Retina (tissue), 1 donor: ENCODE measurements at places on chromosomes 2 and 18.

- no peak for DNase-seq
Measured at GRCh38 chr2:190199530-190199929, 120.1 kb downstream of the HIBCH start.

- DNase-seq: no peak
Measured at GRCh38 chr2:25410370-25410769, 68.6 kb upstream of the DNMT3A start.

DNA sequence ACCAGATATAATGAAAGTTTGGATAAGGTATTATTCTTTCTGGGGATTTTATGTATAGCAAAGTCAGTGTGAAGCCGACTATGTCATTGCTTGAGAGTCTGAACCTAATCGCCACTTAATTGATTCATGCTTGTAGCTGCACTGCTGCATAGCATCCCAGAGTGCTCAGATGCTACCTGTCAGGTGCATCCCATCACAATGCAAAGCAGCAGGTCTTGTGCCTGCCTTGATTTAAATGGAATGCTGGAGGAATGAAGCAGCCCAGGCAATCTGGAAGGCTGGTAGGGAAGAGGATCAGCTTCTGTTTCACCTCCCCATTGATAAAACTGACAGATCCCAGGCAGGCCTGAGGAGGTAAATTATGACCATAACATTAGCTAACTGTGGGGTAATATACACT is 40.4 kb upstream of the ATIC start:
- no peak for DNase-seq

DNA sequence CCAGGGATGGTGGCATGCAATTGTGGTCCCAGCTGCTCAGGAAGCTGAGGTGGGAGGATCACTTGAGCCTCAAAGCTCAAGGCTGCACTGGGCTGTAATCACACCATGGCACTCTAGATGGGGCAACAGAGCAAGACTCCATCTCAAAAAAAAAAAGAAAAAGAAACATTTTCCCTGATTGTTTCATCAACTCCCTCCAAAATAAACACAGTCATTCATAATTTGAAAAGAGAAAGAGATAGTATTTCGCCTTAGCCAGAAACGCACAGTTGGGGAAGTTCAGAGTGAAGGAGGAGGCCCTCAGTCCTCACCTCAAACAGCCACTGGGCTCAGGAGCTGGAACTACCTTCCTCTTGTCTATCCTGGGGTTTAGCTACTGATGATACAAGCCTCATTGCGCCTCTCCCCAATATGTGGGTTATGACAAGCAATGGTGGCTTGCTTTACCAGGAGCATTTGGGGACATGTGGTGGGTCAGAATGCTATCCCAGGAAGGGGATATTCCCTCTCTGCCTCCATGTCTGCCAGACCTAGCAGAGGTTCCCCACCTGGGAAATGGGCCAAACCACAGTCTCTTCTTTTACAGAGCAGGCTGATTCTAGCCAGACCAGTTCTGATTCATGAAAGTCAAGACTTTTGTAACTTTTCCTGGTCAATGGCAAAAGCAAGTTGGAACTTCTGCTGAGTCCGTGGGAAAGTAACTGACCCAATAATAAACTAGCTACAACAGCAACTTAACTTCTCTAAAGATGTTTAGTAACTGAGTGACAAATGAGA is 22.2 kb upstream of the TMEM87B start:
- DNase-seq: no peak

- no peak for DNase-seq
Measured at GRCh38 chr2:45554742-45555140, 56.3 kb downstream of the SRBD1 start.

GRCh38 chr2:67018301-67018700 is 378.8 kb upstream of the ETAA1 start:
- DNase-seq: no peak

GRCh38 chr18:2459886-2460285 is 111.4 kb downstream of the METTL4 start:
- no peak for DNase-seq

GRCh38 chr2:54483426-54483825 is 27.3 kb downstream of the SPTBN1 start:
- DNase-seq: no peak

DNA sequence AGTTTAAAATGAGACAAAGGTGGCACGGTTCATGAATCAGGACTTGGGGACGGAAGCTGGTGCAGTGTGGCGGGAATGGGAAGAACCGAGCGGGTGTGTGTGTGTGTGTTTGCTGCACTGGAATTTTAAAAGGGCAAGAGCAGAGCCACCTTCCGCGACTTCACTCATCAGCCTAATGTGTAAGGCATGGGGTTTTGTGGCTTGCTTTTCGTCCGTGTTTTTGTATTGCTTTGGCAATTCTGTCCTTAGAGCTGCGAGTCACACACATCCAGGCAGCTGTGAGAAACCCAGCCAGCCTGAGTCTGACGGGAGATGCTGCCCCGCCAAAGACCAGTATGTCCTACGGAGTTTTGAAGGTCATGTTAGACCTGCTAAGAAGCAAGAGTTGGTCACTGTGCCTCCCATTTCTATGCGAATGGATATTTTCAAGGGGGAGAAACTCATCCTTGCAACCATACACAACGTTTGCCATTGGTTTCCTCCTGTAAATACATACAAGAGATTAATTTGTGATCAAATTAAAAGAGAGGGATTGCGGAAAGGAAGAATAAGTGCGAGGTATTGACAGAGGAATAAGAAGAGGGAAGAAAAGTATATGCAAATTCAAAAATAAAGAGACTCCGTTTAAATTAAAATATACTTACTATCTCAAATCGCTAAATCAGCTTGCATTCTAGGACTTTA is 665 bp upstream of the CACNB4 start:
- DNase-seq: peak; percentile 76

DNA sequence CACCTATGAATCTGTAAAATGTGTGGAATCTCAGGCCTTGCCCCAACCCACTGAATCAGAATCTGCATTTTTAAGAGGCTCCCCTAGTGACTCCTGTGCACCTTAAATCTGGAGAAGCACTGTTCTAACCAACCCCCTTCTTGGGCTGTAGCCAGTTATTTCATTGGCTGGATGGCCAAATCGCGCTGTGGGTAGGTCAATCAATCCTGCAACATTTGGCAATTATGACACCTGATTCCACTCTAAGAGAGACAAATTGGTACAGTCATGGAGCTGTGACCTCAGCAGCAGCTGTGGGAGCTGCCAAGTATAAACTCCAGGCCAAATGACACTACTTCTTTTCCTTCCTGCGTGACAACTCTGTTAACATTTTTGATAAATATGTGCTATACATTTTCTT is 208.7 kb downstream of the CLIP4 start:
- DNase-seq: no peak

- DNase-seq: peak; percentile 44
Measured at GRCh38 chr2:10080536-10081304, 509 bp upstream of the CYS1 start.

- DNase-seq: no peak
Measured at GRCh38 chr2:126744640-126745039, 88.7 kb downstream of the GYPC start.

DNA sequence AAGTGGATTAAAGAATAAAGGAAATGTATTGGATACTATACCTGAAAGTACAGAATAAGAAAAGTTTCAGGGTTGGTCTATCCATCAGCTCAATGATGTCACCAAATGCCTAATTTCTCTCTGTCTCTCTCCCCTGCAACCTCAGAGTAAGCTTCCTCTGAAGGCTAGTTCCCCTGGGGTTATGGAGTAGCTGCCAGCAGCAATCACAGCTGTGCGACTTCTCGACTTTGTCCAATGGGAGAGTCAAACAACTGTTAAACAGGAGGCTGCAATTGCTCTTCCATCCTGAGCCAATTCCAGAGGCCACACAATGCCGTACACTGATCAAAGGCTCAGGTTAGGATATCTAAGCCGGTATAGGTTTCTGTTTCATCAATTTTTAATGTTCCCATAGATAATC is 95.3 kb upstream of the FANCL start:
- peak; percentile 5 for DNase-seq

GRCh38 chr2:66578687-66579106 is 143.8 kb downstream of the MEIS1 start:
- DNase-seq: no peak

- DNase-seq: no peak
Measured at GRCh38 chr18:79555885-79556284, 123.7 kb upstream of the CTDP1 start.

GRCh38 chr2:179354739-179355537 is 90.3 kb upstream of the SESTD1 start:
- DNase-seq: no peak

DNA sequence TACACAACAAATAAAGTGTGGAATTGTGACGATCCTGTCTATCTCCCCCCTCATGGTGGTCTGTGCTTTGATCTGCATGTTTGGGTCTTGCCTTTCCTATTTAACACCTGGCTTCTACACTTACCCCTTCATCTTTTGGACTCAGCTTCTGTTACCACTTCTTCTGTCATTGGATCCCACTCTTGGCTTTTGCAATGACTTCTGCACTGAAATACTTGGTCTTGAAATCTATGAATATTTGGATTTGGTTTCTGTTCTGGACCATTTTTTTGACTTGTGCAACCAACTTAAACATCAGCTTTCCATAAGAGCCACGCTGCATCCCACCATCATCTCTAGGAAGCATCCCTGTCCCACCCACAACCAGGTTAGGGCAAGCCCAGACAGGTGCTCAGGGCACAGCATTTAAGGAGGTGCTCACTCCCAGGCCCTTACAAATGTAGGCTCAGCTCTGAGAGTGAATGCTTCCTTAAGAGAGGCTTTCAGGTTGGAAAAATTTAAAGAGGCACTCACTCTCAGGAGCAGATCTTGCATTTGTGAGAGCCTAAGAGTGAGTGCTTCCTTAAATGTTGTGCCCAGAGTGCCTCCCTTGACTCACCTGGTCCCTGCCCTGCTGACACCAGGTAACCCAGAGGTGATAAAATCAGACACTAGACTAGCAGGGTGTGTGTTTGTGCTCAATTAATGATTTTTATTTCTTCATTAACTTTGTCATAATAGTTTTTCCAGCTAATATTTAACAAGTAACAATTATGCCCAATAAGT is 124.5 kb upstream of the SH3BP4 start:
- DNase-seq: no peak

- no peak for DNase-seq
Measured at GRCh38 chr18:21853775-21854552, 113.4 kb downstream of the MIB1 start.

GRCh38 chr2:43307046-43307445 is 80.6 kb upstream of the ZFP36L2 start:
- no peak for DNase-seq

DNA sequence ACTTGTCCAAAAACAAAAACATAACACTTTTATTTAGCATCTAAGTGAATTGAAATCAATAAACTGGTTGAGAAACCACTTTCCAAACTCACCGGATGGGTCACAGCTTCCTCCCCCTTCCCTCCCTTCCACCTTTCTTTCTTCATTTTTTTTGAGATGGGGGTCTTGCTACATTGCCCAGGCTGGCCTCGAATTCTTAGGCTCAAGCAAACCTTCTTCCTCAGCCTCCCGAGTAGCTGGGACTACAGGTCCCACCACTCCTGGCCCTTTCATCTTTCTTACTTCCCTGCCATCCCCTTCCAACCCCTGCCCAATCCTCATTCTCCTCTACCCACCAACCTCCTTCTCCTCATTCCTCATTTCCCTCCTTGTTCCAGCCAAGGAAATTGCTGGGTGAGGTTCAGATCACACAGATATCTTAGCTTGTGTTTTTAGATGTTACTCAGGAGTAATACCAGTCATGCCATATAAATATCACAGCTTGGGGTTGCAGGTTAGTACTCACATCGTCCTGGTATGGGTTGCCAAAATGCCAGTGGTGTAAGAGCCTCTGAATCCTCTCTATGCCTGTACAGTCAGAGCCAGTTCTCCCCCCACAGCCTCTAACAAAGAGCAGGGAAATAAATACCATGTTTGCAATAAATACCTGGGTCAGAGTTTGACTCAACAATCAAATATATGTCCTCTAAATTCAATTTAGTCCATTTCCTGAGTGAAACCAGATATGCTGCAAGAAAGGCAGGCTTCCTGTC is 132.7 kb upstream of the NDUFV2 start:
- no peak for DNase-seq

DNA sequence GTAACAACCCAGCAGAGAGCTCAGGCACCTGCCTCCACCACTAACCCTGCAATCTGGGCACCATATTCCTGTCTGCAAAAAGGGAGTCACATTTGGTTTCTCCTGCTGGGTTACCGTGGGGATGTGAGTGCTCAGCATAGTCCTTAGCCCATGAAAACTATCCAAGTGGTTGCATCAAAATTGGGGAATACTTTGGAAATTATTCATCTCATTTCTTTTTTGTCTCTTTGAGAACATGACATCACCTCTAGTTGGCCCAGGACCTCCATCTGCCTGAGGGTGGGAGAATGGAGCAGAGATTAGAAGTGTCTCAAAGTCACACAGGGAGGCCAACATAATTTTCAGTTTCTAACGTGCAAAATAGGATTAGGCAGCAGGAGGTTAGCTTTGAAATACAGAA is 19.3 kb upstream of the SPP2 start:
- DNase-seq: no peak

GRCh38 chr18:13894531-13894930 is 20.8 kb downstream of the MC2R start:
- DNase-seq: no peak

DNA sequence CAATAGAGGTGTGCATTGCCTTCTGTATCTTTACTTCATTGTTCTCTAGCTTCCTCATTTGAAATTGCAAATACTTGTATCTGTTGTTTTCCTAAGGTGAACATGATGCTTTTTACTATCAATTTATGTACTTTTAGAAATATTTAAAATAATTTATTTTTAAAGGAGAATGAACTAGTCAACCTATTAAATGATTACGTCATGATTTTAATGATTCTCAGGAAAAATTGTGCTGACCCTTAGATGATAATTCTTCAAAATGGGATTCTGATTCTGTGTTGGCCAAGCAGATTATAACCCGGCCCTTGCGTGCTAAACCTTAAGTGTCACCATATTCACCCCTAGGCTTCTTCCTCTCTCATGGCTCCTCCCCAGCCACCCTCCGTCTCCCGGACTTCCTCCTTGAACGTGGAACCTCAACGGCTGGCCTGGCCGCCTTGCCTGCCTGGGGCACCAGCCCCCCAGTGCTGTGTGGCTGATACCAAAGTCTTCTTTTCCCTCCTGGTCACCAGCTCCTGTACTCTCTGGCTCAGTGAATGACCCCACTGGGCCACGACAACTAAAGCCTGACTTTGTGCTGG is 292.0 kb downstream of the GBX2 start:
- no peak for DNase-seq

- DNase-seq: no peak
Measured at GRCh38 chr2:114405247-114406116, 37.0 kb upstream of the DPP10 start.

- DNase-seq: peak; percentile 54
Measured at GRCh38 chr2:40103163-40103562, 324.1 kb upstream of the THUMPD2 start.
